ENCODE measurements at places on chromosomes 7 and 10.

DNA sequence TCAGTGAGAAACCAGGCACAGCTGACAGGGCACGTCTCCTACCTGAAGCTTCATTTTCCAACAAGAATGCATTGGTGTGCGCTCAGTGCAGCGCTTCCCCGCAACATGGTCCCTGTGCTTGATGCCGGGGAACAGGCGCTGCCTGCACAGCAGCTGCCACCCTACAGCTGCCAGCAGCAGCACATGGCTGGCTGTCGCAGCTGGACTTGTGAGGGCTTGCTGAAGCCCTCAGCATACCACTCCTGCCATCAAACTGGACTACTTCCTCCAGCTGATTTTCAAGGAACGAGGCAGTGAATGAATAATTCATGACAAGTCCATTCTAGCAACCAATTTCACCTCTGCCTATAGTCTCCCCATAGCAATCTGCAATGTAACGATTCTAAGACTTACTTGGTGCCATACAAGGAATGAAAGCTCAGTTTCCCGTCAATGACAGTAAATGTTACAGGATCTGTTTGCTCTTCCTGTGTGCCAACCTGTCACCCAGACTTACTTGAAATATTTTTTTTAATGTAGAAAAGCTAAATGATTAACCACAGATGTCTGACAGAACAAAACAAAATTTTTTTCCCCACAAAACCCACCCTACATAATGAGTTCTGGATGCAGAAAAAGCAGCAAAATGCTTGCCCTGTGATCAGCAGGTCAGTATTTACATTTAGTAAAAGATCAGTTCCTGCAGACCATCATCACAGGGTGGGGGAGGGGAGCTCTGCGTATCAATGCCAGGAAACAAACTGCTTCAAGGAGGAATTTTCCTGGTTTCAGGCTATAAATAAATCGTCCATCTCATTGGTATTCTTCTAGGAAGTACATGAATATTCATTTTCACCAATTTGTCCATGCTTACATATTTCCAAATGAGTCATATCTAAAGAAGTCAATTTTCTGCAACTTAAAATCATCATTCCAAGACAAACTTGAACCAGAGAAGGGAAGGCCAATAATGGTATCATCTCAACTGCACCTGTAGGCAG is 140.6 kb downstream of the ALOX5 start:
- DNase-seq, result no peak

GRCh38 chr7:103551016-103551415 is 105.0 kb upstream of the SLC26A5 start:
- no peak for DNase-seq

- DNase-seq, result no peak
Measured at GRCh38 chr7:134625550-134625949, 21.1 kb upstream of the BPGM start.

DNA sequence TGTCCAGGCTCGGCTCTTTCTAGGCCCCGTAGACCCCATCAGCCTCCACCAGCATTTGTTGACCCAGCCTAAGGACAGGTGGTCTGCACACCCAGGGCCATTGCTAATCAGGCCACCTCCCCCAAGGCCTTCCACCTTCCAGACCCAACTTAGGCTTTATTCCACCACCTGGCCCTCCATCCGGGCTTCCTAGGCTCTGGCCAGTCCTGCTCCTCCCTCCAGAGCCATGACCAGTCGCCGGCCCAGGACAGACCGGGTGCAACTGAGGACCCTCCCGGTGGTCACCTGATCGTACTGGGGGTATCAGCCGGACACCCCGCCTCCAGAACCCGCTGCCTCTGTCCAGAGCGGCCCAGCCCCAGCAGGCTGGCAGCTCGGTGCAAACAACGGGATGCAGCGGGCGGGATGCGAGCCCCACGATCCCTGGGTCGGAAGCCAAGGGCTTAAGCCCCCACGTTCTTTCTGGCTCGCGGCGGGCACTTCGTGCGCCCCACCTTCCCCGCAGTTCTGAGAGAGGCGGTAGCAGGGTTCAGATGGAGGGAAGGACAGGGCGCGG is 545 bp downstream of the NACAD start:
- no peak for DNase-seq

- DNase-seq, result no peak
Measured at GRCh38 chr7:44289341-44290251, 35.8 kb downstream of the CAMK2B start.

GRCh38 chr7:99390941-99391602 is 16.5 kb downstream of the ARPC1B start:
- DNase-seq, result no peak

GRCh38 chr10:132118366-132118765 is 52.6 kb downstream of the JAKMIP3 start:
- DNase-seq, result no peak

GRCh38 chr10:97731346-97732051 is 5.4 kb upstream of the ZFYVE27 start:
- DNase-seq, result peak; percentile 74

GRCh38 chr7:66145400-66146104 is 30.9 kb downstream of the CRCP start:
- DNase-seq, result no peak

GRCh38 chr7:12747687-12748306 is 60.4 kb downstream of the ARL4A start:
- DNase-seq, result no peak

DNA sequence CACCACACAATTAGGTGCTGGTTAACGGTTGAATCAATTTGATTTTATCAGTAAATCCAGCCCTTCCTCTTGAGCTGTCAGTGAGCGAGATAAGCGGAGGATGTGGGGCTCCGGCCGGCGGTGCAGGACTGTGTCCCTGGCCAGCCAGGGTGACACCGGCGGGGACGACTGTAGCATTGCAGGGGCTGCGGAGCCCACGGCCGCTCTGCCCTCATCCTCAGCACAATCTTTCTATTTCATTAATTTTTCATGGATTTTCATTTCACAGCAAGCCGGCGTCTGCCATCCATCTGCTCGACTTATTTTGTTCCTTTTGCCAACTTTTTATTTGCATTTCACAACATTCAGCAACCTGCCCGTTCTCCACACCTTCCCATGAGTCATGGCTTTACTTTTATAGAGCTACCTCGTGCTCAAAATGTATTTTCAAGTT is 4.7 kb downstream of the ADARB2 start:
- no peak for DNase-seq

- no peak for DNase-seq
Measured at GRCh38 chr10:120945182-120945581, 94.0 kb downstream of the WDR11 start.

DNA sequence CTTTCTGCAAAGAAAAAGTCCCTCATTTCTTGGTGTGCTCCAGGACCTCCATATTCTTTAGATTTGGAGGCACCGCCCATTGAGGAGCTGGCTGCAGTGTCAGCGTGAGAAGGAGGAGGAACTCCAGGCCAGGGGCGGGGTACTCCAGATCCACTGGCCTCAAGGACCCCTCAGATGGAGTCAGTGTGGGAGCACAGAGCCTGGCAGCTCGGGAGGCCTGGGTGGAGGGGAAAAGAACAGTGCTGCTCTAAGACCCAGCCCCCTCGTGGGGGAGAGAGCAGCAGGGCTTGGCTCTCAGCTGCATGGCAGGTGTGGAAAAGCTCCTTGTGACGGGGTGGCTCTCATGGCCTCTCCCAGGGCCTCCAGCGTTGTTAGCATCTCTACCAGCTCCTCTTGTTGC is 70.5 kb downstream of the ITGB1 start:
- DNase-seq, result no peak

DNA sequence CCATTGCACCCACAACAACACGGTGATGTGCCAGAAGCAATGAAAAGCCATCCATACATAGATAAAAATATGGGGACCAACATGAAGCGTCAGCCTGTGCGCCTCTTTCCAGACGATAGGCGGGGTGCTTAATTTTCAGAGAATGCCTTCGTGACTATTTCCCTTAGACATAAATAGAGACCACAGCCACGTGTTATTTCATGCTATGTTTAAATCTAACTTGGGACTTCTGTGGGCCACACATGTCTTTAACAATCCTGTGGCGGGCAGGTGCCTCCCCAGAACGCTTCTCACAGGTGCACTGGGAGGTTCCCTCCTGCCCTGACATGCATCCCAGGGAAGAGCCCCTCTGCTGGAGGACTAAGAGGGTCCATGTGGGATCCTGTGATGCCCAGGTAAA is 259.7 kb downstream of the ADARB2 start:
- DNase-seq, result no peak
